CD4-positive, CD25-positive, alpha-beta regulatory T cell (primary cell): ENCODE measurements at places on chromosomes 16 and 17.

- DNase-seq = no peak
These were observed 197.5 kb downstream of the FTO start for GRCh38 chr16:53901408-53901807.

- DNase-seq = no peak
These were observed 23.8 kb upstream of the ARHGAP44 start for GRCh38 chr17:12765548-12765947.

GRCh38 chr16:31109622-31110021 lies 1.4 kb downstream of the BCKDK start:
- no peak for DNase-seq

DNA sequence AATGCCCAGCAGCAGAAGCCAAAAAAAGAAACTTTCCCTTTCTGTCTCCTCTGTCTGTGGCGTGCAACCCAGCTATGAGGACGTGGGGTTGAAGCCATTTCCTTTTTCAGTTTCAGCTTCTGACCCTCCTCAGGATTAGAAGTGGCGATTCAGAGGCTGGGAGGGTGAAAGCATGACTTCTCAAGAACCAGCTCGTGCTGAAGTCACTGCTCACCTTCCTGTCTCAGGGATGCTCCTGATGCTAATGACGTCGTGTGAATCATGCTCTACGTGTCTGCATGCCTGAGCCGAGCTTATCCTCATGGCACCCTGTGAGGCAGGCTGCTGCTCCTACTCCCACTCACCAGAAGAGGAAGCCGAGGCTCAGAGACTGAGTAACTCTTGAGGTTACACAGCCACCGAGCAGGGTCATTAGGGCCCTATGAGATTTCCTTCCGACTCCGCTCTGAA lies 5.7 kb upstream of the LPO start:
- no peak for DNase-seq

DNA sequence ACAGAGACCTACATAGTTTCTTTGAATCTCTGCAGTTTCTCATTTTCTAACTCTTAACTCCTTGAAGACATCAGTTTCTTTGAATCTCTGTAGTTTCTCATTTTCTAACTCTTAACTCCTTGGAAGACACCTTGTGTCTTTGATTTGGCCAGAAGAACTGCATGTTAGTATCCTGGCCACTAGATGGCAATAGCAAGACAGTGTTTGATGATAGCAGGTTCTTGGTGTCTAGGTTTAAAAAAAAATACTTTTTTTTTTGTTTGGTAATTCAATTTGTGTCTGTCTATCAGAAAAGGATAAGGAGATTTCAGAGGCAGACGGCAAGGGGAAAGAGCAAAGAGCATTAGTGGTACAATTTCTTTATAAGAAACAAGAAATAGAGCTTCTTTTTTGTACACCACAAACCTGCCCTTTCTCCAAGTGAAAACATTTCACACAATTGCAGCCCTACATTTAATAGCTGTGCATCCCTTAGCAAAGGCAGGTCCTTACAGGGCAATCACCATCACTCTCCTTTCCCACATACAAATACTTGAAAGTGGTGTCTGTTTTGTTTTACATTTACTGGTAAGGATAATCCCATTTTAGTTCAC lies 1324.9 kb upstream of the CDH8 start:
- DNase-seq = no peak

DNA sequence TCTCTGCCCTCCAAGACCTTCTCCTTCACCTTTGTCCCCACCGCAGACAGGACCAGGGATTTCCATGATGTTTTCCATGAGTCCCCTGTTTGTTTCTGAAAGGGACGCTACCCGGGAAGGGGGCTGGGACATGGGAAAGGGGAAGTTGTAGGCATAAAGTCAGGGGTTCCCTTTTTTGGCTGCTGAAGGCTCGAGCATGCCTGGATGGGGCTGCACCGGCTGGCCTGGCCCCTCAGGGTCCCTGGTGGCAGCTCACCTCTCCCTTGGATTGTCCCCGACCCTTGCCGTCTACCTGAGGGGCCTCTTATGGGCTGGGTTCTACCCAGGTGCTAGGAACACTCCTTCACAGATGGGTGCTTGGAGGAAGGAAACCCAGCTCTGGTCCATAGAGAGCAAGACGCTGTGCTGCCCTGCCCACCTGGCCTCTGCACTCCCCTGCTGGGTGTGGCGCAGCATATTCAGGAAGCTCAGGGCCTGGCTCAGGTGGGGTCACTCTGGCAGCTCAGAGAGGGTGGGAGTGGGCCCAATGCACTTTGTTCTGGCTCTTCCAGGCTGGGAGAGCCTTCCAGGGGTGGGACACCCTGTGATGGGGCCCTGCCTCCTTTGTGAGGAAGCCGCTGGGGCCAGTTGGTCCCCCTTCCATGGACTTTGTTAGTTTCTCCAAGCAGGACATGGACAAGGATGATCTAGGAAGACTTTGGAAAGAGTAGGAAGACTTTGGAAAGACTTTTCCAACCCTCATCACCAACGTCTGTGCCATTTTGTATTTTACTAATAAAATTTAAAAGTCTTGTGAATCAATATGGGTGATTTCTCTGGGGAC lies 12.2 kb downstream of the CX3CL1 start:
- DNase-seq = no peak
